ENCODE measurements at places on chromosomes 13 and 19. TPM values are rescaled to one million over a fixed set of nuclear protein-coding genes. Genes with fewer than 3 reads are reported as not detected.

The MEIOSIN gene
- 0.06 TPM for polyA plus RNA-seq

- DNase-seq = peak; percentile 33
These were observed 102.6 kb upstream of the RNF113B start for GRCh38 chr13:98279473-98280175.

The PSG2 gene
- 0.31 TPM for polyA plus RNA-seq

GRCh38 chr13:77397636-77398035, 70.7 kb upstream of the MYCBP2 start:
- no peak for DNase-seq

The ICAM1 gene
- 14.8 TPM for polyA plus RNA-seq

GRCh38 chr19:19285686-19286085, 12.6 kb upstream of the TM6SF2 start:
- no peak for DNase-seq

Data from SK-N-SH (cell line).